ENCODE measurements at places on chromosomes 7 and 10.

DNA sequence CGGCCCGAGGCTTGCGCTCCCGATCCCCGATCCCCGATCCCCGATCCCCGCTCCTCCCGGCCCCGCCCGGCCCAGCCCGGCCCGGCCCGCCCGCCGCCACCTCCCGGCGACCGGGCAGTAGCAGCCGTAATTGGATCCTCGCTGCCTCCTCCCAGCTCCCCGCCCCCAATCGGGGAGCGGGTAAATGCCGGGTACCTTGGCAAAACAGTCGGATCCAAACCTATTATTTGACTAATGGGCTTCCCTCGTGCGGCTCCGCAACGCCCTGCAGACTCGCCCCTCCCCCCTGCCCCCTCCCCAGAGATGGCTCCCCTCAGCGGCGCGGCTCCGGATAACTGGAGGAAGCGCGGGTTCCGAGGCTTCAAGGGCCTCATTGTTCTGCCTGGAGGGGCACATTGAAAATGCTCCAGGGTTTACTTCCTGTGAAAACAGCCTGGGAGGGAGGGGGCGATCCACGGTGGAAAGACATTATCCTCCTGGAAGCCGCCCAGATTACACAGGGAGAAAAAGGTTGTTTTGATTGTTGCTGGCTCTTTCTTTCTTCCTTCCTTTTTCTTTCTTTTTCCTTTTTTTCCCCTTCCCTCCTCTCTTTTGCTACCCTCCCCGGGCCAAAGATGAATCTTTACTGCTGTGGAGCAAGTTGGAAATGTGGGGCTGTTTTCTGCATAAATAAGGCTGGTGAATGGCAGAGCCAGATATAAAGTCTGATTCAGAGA is 94.7 kb upstream of the ZMIZ1 start:
- peak; percentile 85 for DNase-seq

GRCh38 chr7:132084776-132085388 is 491.4 kb downstream of the PLXNA4 start:
- peak; percentile 62 for DNase-seq

GRCh38 chr10:117797296-117797695 is 249.4 kb downstream of the RAB11FIP2 start:
- DNase-seq: no peak

DNA sequence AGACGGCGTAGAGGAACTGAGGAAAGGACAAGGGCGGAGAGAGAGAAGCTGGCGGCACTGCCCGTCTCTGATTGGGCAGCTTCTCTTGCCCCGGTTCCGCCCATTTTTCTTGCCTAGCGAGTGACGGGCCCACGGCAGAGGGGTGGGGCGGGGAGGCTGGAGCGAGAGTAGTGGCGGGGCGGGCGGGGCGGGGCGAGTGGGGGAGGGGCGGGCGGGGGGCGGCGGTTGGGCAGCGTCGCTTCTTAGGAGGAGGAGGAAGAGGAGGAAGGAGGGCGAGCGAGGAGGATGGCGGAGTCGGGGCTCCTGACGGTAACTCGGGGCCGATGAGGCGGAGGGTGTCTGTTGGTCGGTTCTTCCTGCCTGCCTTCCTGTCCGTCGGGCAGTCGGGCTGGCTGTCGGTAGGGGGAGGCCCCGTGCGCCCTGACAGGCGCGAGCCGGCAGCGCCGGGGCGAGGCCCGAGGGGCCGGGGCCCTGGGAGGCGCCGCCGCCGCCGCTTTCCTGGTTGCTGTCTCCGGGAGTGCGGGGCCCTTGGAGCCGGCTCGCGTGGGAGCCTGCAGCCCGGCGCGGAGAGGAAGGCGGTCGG is at the start of gene SHOC2:
TSS of gene SHOC2 (plus strand) at position 256 of the 583 bp plus-strand sequence. CDS start 44,755 bp downstream, outside the sequence.
- no peak for DNase-seq

- DNase-seq: peak; percentile 2
These were observed 109.2 kb downstream of the ARHGAP12 start for GRCh38 chr10:31819391-31819820.

DNA sequence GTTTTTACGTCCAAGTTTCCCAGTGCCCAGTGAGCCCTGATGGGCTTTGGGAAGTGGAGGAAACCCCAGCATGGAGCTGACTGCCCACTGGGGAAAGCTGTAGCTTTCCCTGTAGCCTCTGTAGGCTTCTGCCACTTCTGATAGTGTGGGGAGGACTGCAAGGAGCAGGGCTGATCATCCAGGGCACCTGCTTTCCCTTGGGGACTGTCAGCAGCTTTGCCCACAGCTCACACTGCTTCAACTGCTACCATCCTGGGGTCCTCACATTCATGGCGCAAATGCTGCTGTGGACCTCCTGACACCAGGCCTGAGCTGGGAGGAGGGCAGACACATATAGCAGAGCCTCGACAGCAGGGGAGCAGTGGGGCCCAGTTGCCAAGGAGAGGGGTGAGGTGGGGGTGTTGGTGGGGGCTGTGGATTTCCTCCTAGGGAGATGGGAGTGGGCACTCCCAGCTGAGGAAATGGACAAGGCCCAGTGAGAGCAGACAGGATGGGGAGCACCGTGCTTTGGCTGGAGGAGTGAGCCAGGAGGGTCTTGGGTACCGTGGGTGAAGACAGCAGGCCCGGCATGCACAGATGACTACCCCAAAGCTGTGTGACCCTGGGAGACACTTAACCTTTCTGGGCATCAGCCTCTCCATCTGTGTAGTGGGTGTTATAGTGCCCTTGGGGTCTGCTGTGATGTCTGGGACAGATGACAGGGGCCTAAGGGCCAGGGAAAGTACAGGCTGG is 16.2 kb downstream of the RAMP3 start:
- no peak for DNase-seq

DNA sequence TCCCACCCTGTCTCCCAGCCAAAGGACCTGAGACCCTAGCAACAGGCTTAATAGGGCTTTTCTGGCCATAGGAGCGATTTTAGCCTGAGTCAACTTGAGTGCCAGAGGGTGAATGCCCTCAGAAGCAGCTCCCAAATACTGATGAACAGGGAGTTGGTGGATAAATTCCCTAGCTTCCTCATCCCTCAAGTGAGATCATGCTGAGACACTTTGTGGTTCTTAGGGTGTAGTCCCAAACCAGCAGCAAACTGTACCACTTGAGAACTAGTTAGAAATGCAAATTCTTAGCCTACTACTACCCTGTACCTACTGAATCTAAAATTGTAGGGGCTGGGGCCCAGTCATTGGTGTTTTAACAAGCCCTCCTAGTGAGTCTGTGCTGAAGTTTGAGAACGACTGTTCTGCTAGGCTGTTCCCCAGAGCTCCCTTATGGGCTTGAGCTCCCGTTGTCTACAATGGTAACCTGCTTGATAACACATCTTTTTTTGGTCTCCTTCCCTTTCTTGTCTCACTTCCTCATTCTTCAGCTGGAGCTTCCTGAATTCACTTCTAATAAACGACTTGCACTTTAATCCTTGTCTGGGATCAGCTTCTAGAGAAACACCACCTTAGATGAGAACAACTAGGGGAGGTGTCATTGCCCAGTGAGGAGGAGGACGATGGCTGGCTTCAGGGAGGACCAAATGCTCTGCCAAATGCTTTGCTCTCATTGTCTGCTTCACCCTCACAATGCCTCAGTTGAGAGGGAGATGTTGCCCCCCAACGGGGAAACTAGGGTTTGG is 18.2 kb upstream of the CDH23 start:
- DNase-seq: no peak

DNA sequence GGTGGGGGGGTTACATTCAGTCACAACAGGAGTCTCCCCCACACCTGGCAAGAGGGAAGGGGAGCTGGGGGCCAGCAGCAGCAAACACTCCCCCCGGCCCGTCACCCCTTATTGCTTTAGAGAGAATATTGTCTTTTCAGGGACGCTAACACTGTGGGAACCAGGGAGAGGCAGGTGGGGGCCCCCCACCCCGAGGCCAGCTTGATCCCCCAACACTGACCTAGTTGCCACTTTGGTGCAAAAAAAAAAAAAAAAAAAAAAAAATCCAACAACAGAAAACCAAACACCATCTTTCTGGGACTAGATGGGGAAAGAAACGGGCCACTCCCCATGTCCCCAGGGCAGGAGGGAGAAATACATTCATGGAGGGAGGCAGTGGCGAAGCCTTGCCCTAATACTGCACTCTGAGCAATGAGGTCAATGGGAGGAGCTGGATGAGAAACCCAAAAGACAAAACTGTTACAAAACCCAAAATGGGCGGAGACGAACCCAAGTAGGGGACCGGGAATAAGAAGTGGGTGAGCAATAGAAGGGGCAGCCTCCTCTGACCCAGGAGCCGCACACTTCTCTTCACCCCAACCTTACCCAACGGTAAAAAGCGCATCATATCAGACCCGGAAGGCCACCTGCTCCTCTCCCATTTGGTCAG is 6.5 kb downstream of the GNB2 start:
- DNase-seq: peak; percentile 53

- DNase-seq: no peak
These were observed 108.0 kb downstream of the SPAG6 start for GRCh38 chr10:22453320-22453719.

- no peak for DNase-seq
These were observed 256.1 kb downstream of the KLF6 start for GRCh38 chr10:3528823-3529403.

- DNase-seq: no peak
These were observed 30.8 kb downstream of the SH2B2 start for GRCh38 chr7:102317231-102318059.

DNA sequence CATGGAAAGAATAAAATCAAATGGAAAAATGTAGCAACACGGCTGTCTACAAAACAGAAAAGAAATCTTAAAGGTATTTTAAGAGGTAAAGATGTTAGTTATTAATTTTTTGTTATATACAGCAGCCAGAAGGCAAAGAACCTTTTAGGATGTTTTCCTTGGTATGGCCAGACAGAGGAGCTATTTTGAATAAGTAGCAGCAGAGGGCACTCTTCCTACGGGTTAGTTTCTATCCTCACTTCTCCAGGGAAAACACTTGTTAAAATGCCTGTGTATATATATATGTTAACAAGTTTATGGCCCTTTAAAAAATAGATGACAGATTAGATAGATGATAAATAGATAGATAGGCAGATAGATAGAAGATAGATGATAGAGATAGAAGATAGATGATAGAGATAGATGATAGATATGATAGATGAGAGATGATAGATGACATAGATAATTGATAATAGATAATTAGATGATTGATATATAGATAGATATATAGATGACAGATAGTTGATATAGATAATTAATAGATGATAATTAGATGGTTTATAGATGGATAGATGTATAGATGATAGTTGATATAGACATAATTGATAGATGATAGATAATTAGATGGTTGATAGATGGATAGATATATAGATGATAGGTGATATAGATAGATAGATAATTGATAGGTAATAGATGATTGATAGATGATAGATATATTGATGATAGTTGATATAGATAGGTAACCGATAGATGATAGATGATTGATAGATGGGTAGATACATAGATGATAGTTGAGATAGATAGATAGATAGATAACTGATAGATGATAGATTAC is 57.8 kb upstream of the WIPF3 start:
- DNase-seq: peak; percentile 52

DNA sequence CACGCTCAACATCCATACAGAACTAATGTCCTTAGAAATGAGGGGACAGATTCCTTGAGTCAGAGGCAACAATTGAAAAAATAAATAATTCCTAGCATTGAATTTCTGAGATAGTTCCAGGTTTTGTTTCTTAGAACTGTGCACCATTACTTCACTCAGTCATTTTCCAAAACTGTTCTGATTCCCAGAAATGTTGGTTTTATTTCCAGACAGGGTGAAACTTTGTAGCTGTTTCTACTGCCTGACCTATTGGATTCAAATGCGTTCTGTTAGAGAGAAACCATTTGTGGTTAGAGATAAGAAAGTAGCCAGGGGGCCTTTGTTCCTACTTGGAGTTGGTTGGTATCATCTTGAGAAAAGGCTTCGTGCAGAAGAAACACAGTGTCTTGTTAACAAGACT is 8.1 kb upstream of the DEPP1 start:
- DNase-seq: peak; percentile 20

DNA sequence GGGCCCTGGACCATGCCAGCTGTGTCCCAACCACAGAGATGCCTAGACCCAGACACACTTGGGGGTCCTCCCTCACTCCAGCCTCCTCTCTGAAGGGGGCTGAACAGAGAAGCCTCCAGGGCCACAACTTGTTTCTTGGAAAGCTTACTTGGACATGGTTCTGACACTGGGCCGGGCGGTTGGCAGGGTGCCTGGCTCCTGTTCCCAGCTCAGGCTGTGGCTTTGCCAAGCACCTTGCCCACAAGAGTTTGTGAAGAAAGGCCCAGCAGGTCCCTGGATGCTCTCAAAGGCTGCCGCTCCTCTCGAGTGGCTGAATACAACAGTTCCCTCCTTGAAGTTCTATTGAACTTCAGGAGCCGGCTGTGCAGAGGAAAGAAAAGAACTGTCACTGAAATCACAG is 181.6 kb downstream of the PTPN20 start:
- DNase-seq: no peak

DNA sequence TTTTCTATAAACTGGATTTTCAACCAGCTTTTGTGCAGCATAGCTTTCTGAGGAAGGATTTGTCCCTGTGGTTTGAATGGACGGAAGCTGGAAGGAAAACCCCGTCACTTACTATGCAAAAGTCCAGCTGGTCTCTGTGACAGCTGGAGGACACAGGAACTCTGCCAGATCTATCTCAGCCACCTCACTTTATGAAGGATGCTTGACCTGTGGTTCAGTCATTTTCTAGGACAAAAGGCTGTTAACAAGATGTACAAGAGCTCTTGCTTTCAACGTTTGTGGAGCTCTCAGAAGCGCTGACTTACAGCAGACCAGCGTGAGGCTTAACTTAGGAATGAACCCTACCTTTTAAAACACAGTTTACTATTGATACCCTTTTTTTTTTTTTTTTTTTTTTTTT is 90.8 kb downstream of the CREM start:
- no peak for DNase-seq

GRCh38 chr10:128044186-128044585 is 82.0 kb downstream of the MKI67 start:
- no peak for DNase-seq

GRCh38 chr7:111051832-111052231 is 39.1 kb upstream of the LRRN3 start:
- no peak for DNase-seq

GRCh38 chr7:99833289-99833877 is 5.6 kb downstream of the CYP3A43 start:
- DNase-seq: no peak

GRCh38 chr7:140656548-140657515 is 15.9 kb upstream of the ADCK2 start:
- peak; percentile 68 for DNase-seq

DNA sequence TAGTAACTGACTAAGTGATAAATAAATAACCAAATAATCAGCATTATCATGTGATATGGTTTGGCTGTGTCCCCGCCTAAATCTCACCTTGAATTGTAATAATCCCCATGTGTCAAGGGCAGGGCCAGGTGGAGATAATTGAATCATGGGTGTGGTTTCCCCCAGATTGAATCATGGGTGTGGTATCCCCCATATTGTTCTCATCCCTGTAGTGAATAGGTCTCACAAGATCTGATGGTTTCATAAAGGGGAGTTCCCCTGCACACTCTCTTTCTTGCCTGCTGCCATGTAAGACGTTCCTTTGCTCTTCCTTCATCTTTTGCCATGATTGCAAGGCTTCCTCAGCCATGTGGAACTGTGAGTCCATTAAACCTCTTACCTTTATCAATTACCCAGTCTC is 72.1 kb upstream of the NRP1 start:
- DNase-seq: no peak

GRCh38 chr10:61316676-61317265 is 136.4 kb downstream of the TMEM26 start:
- DNase-seq: peak; percentile 3

GRCh38 chr10:56318816-56319215 is 42.2 kb downstream of the ZWINT start:
- DNase-seq: no peak

GRCh38 chr10:89665302-89665701 is 20.3 kb upstream of the PANK1 start:
- no peak for DNase-seq

Measured in M059J (cell line).